ENCODE measurements at places on chromosomes 4 and X.

DNA sequence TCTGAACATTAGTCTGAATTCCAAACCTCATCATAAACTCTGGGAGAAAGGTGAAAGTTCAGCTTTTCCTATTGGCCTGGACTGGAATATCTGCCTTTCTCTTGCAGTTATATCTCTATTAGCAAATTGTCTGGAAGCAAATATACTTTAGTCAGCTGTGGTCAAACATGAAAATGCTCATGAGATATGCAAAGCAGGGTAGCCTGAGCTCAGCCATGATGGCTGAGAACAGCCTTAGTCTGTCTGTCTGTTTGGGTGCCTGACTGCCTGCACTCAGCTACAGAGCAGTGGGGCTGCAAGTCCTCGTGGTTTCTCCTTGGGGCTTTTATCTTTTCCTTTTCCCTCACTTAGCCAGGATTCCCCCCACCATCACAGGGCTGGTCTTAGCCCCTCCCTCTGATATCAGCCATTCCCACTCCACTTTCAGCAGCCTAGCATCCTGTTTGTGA lies 19.5 kb upstream of the PGRMC2 start:
- DNase-seq = no peak

DNA sequence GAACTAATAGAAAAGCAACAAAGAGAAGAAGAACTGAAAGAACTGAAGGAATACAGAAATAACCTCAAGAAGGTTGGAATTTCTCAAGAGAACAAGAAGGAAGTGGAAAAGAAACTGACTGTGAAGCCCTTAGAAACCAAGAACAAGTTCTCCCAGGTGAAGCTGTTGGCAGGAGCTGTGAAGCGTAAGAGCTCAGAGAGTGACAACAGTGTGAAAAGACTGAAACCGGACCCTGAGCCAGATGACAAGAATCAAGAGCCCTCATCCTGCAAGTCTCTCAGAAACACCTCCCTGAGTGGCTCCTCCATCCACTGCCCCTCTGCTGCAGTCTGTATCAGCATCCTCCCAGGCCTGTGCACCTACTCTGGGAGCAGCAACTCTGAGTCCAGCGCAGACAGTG lies 8.4 kb upstream of the FHDC1 start:
- no peak for DNase-seq

- no peak for DNase-seq
Measured at GRCh38 chrX:10972706-10973105, 138.4 kb upstream of the HCCS start.

DNA sequence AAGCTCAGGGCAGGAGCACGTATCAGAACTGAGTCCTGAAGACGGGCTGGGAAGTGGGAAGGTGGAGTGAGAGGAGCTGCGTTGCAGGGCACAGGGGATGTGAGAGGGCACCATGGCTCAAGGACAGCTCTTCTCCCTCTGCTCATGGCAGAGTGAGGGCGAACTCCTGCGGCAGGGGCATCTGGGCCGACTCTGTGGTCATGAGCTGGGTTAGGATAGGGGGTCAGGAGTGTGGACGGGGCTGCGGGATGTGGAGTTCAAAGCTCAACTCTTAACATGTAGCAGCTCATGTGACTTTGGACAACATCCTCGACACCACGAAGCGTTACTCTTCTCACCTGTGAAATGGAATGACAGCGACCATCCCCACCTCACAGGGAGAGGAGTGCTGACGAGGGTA lies 19.4 kb upstream of the SORCS2 start:
- no peak for DNase-seq

GRCh38 chrX:72019487-72019886 lies 108.8 kb downstream of the NHSL2 start:
- DNase-seq = no peak

DNA sequence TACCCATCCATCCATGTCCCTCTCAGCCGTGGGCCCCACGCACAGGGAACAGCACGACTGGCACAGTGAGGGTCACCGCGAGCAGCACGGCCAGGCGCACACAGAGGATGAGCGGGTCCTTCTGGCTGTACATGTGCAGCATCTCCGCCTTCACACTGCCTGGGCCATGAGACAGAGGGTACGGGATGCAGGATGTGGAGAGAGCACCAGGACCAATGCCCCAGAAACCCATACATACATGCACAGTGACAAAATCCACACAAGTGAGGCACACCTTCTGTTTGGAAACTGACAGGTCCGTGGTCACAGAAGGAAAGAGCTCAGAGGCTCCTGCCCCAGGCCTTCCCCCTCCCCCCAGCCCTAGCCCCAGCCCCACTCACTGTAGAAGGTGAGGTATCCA lies 9.5 kb downstream of the SLC38A5 start:
- DNase-seq = no peak

- DNase-seq = no peak
Measured at GRCh38 chrX:96838537-96838936, 45.2 kb upstream of the RPA4 start.

- no peak for DNase-seq
Measured at GRCh38 chrX:136662104-136662503, 14.1 kb downstream of the CD40LG start.

GRCh38 chr4:4969298-4969697 lies 50.0 kb downstream of the CYTL1 start:
- no peak for DNase-seq

GRCh38 chr4:106850691-106851090 lies 185.4 kb downstream of the DKK2 start:
- DNase-seq = no peak

DNA sequence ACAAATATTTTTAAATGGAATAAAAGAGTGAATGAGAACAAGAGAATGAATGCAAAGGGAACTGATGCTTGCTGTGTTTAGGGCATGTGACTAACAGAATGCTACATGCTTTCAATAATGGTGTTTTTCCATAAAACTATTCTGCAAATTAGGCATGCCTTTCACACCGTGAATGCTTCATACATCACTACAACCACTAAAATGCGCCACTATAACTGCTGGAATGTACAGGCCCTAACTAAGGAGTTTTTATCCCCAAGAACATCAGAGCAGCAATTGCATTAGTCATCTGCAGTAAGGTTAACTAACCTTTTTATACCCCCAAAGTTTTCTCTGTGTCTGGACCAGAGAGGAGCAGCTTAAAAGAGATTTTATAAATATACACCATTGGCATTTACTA lies 190.4 kb downstream of the ARAP2 start:
- DNase-seq = no peak

DNA sequence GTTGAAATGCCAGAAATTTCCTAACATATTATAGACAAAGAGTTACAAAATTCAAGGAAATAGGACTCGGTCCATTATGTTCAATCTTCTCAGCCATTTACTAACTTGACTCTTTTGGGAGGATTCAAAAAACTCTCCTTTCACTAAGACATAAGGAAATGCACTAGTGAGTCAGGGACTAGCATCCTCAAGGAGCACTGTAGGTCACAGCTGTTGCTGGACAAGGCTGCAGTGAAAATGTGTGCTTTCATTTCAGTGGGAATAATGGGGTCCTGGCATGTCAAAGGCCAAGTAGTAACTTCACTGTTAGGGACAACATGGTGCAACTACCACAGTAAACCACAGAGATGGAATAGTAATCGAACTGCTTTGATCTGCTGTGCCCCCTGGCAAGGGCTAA lies 56.9 kb upstream of the ABCG2 start:
- DNase-seq = no peak

DNA sequence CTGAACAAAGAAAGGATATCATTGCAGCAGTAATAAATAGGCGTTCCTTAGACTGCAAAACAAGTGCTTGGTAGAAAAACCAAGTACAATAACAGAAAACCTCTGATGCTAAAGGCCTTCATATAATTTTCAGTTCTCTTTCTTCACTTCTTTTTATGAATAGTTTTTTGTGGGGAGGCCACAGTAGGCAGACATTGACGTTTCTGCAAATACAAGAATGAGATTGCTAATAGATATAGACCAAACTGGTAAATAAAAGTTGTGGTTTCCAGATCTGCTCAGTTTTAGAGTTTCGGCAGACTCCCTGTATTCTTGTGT lies 57.0 kb upstream of the RAP1GDS1 start:
- no peak for DNase-seq

DNA sequence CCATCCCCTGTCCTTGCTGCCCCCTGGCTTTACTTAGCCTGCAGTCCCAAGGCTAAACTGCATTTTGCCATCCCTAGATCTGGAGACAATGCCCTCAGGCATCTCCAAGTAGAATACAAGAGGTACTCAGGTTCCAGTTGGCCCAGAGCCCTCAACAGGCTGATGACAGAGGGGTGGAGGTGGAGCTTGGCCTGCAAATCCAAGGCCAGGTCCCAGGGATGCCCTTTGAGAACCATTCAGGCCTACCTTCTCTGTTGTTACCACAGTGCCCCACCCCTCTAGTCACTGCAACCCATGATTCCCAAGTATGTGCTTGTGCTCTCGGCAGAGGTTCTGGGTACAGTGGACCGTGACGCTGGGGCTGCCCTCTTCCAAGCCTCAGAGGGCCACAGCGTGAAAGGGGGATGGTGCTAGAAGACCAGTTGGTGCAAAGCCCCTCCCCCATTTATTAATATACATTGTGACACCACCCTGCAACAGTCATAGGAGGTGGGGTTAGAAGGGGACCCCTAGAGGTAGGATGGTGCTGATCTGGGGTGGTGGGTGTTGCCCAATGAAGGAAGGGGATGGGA lies 6.4 kb upstream of the UBA1 start:
- DNase-seq = no peak

DNA sequence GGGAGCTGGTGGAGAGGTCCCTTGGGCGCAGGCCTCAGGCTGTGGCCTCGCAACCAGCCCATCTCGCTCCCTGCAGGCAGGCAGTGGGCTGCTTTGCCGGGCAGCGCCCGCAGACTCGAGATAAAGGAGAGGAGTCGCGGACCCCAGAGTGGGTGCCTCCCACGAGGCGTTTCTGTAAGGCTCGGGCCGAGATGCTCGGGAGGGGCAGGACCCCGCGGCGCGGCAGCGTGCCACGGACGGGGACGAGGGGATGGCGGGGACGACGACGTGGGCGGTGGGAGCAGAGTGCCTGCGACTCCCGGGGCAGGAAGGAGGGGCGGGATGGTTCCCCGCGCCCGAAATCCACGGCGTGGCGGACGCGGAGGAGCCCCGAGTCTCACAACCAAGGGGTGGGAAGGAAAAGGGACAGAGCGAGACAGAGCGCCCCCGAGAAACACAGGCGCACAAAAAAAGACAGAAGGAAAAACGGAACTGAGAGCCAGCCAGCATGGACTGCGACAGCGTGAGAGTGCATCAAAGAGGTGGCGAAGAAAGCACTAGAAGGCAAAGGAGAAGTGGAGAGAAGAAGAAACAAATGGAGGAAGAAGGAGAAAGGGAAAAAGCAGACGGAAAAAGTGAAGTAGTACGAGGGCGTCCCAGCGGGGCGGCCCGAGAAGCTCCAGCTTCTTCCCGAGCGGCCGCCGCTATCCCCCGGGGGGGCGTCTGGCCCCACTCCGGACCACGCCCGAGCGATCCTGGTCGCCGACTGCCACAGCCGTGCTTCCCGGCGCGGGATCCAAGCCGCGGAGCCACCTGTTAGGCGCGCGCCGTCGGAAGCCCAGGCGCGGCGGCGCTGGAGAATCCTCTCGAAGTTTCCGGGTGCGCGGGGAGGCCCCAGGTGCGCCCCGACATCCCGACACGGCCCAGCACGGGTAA lies 1.5 kb downstream of the BEND4 start:
- no peak for DNase-seq

- DNase-seq = no peak
Measured at GRCh38 chr4:41104155-41104554, 110.2 kb downstream of the APBB2 start.
